Ureter (tissue), 1 donor: ENCODE measurements at places on chromosomes 1 and 21. TPM values are rescaled to one million over a fixed set of nuclear protein-coding genes. Genes with fewer than 3 reads are reported as not detected.

FCGR1A gene
- 2.9 TPM for total RNA-seq

SPRR2B gene
- total RNA-seq = not detected

SELL gene
- 3.5 TPM for total RNA-seq

LHX8 gene
- 0.21 TPM for total RNA-seq

CLEC20A gene
- not detected for total RNA-seq

TNFAIP8L2 gene
- 0.34 TPM for total RNA-seq

NKAIN1 gene
- total RNA-seq = not detected

IL19 gene
- not detected for total RNA-seq

HTR1D gene
- 0.91 TPM for total RNA-seq

ST6GALNAC5 gene
- 1.1 TPM for total RNA-seq

ZNF683 gene
- 1.2 TPM for total RNA-seq

KIF14 gene
- total RNA-seq = 0.26 TPM

ALPL gene
- 12.9 TPM for total RNA-seq

RHD gene
- total RNA-seq = not detected

L1TD1 gene
- not detected for total RNA-seq

PTGER3 gene
- 6.0 TPM for total RNA-seq

MRPL24 gene
- 91.6 TPM for total RNA-seq

TMPRSS3 gene
- total RNA-seq = 1.7 TPM

GPR25 gene
- not detected for total RNA-seq

UBL4B gene
- not detected for total RNA-seq

LCE1C gene
- not detected for total RNA-seq

PAFAH2 gene
- 12.3 TPM for total RNA-seq

CYP4Z1 gene
- 3.5 TPM for total RNA-seq

ADGRB2 gene
- 7.5 TPM for total RNA-seq

LRRC53 gene
- total RNA-seq = not detected

SOX13 gene
- 85.7 TPM for total RNA-seq

C8A gene
- 0.16 TPM for total RNA-seq

DIO1 gene
- total RNA-seq = not detected

SH2D2A gene
- 6.7 TPM for total RNA-seq

ELAPOR1 gene
- total RNA-seq = 0.75 TPM

NBPF4 gene
- total RNA-seq = 0.34 TPM

OLFML2B gene
- total RNA-seq = 3.4 TPM

PLA2G2D gene
- not detected for total RNA-seq

CBR3 gene
- 1.8 TPM for total RNA-seq

OPTC gene
- total RNA-seq = not detected

C1orf56 gene
- total RNA-seq = 5.9 TPM

FLG2 gene
- not detected for total RNA-seq

XCL1 gene
- total RNA-seq = not detected

CLCN6 gene
- total RNA-seq = 25.9 TPM

DIRAS3 gene
- total RNA-seq = 2.7 TPM

AADACL3 gene
- total RNA-seq = not detected

WNT2B gene
- 5.6 TPM for total RNA-seq

LAD1 gene
- 186 TPM for total RNA-seq

ERO1B gene
- total RNA-seq = 11.8 TPM

C1orf185 gene
- not detected for total RNA-seq

PTPRF gene
- 405 TPM for total RNA-seq

PIGV gene
- total RNA-seq = 17.0 TPM

ANXA9 gene
- total RNA-seq = 39.7 TPM
